ENCODE measurements at places on chromosomes 12 and 14.

- DNase-seq: peak; percentile 71
Measured at GRCh38 chr12:5096241-5096924, 52.7 kb downstream of the KCNA5 start.

GRCh38 chr12:42484996-42485395 is 104.5 kb downstream of the PRICKLE1 start:
- no peak for DNase-seq

GRCh38 chr12:92912052-92912451 is 17.0 kb downstream of the EEA1 start:
- peak; percentile 73 for DNase-seq

GRCh38 chr14:34522496-34522895 is 17.0 kb downstream of the EAPP start:
- DNase-seq: no peak

- DNase-seq: no peak
Measured at GRCh38 chr12:92384571-92384970, 238.9 kb upstream of the BTG1 start.

DNA sequence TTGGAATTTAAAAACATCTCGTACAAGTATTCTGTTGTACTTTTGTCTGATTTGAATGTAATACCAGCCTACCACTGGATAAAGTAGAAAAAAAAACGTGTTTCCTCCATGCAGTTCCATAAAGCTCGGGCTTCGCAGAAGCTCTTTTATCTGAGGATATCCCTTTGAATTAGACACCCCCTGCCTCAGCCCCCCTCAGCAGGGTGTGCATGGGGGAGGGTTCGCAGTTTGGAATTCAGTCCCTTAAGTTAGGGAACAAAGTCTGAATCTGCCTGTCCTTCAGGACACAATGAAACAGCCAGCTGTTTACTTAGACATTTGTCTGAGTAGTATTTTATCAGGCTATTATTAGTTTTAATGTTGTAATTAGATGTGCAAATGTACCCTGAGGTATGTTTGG is 234.0 kb upstream of the CAND1 start:
- DNase-seq: no peak

- DNase-seq: no peak
Measured at GRCh38 chr12:67318786-67319185, 49.6 kb downstream of the CAND1 start.

- no peak for DNase-seq
Measured at GRCh38 chr12:123167329-123167728, 16.4 kb upstream of the PITPNM2 start.

GRCh38 chr14:31138301-31138700 is 69.3 kb downstream of the HECTD1 start:
- no peak for DNase-seq

- DNase-seq: no peak
Measured at GRCh38 chr14:64217834-64218233, 76.3 kb downstream of the ESR2 start.

DNA sequence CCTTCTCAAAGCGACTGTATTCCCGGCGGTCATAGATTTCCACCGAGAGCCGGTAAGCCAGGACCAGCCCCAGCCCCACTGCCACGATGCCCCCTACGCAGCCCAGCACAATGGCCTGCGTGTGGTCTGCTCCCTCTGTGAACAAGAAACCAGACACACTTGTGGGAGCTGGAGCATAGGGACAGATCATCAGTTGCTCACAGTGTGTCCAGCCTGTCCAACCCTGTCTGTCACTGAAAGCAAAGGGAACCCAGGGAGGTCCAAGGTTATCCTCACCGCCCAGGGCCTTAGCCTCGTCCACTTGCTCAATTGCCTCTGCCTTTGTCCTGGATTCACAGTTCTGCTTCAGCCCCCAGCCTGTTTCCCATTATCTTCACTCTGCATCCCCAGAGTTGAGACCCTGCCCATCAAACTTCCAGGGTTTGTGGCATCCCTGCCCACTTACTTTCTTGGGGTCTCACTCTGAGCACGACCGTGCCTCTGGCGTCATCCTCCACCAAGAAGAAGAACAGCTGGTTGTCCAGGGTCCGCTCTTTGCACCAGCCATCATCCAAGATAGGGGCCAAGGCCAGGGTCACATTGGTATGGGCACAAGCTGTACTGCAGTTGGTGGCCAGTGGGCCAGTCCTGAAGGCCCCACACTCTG is 11.3 kb upstream of the CSAD start:
- no peak for DNase-seq

- no peak for DNase-seq
Measured at GRCh38 chr14:89842837-89843236, 111.7 kb downstream of the EFCAB11 start.

- no peak for DNase-seq
Measured at GRCh38 chr12:70637303-70638085, at the start of gene PTPRB. TSS of gene PTPRB (minus strand) at chr12:70637429. CDS start at chr12:70637395, 34 bp downstream.

DNA sequence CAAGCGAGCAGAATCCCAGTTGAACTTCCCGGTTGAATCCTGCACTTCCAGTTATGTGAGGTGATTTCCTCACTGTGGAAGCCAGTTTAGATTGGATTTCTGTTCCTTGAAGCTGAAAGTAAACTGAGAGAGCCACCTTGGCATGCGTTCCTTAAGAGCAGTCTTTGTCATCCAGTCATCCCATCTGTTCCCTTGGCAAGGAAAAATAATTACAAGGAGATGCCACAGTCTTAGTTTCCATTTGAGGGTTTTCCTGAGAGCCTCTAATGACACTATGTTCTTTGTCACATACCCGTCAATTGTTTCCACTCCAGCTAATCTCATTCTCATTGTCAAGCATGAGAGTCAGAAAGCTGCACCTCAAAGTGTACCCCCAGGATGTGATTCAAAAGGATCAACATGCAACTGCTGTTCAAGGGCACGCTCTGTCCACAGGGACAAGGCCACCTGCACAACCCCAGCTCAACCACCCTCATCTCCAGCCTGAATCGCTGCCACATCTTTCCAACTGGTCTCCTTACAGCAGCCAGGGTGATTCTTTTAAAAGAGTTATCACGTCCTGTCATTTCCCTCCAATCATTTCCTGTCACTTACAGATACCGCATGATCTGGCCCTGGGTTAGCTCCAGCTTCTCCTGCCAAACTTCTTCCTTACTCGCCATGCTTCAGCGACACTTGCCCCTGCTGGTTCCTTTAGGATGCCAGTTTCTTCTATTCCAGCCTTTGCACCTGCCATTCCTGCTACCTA is 18.0 kb upstream of the TCP11L2 start:
- DNase-seq: no peak

GRCh38 chr14:69093631-69094421 is 59.1 kb downstream of the DCAF5 start:
- peak; percentile 46 for DNase-seq

DNA sequence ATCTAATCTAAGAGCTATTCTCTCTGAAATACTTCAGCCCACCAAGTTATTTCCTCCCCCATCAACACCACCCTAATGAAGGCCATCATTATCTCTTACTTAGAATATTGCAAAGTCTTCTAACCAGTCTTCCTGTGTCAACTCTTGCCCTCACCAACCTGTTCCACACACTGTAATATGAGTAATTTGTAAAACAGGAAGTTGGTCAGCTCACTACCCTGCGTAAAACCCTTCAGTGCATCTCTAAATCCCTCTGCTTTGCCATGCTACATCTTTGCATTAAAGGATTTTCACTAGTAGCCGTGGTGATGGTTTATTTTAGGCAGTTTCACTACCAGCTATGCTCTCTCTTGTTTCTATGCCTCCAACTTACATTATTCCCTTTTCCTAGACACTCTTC is 70.0 kb downstream of the KIF21A start:
- DNase-seq: no peak

- DNase-seq: no peak
Measured at GRCh38 chr14:91153360-91153759, 39.5 kb downstream of the DGLUCY start.

DNA sequence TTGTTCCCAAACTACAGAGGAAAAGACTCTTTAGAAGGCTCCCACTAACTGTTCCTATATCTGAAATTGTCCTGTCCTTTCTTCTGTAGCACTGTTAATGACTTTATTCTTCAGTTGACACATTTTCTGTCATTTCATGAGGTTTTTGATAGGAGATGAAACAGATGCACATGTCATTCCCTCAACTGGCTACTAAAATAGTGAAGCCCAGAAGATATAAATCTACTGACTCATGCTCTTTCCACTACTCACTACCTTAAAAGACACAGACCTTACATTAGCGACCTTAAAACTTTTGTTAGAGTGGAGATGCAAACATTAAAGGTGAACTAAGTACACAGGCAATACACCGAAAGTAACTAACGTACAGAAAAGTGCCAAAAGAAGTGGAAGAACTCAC is 59.5 kb upstream of the ANKS1B start:
- no peak for DNase-seq

DNA sequence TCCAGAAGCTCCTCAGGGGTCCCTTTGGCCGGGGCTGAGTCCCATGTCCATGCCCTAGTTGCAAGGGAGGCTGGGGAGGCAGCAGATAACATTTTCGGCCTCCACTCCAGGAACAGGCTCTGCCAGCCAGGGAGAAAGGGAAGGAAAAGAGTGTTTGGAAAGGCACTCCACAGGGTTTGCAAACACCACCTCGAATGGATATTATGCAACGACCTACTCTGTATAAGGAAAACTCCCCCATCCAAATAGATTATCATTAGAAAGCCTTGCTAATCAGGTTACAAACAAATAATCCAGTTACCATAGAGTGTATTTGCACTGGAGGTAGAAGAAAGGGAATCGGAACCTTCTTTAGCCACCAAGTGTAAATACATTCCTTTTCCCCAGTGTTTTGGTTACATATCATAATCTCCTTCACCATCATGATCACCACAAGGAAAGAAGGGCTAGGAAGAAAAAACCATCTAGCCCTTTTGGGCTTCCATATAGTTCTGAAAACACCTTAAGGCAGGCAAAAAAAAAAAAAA is 40.4 kb downstream of the TMCC3 start:
- no peak for DNase-seq

- DNase-seq: no peak
Measured at GRCh38 chr12:100737168-100737567, 57.4 kb upstream of the ANO4 start.

- no peak for DNase-seq
Measured at GRCh38 chr14:74841230-74842207, 34.4 kb downstream of the PROX2 start.

DNA sequence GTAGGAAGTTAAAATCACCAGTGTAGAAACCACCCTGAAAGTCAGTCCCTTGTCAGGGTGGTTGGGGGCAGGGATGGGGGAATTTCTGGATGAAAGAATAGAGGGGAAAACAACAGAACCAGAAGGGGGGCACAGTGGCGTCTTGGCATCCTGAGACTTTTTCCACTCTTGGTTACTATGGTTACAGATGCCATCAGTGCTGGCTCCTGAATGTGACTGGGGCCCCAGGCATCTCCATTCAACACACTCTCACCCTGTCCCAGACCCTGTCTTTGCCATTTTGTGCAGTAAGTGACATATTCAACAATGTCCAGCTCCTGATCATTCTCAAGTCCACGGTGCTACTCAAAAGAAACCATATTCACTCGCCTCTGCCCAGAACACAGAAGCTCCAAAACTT is 11.3 kb downstream of the KCNK10 start:
- DNase-seq: no peak

DNA sequence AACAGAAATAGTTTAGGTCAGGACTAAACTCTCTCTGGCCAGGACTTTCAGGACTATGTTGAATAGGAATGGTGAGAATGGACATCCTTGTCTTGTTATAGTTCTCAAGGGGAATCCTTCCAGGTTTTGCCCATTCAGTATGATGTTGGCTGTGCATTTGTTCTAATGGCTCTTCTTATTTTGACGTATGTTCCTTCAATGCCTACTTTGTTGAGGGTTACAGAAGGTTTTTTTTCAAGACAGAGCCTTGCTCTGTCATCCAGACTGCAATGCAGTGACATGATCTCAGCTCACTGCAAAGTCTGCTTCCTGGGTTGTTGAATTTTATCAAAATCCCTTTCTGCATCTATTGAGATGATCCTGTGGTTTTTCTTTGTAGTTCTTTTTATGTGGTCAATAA is 79.5 kb upstream of the NID2 start:
- DNase-seq: no peak

DNA sequence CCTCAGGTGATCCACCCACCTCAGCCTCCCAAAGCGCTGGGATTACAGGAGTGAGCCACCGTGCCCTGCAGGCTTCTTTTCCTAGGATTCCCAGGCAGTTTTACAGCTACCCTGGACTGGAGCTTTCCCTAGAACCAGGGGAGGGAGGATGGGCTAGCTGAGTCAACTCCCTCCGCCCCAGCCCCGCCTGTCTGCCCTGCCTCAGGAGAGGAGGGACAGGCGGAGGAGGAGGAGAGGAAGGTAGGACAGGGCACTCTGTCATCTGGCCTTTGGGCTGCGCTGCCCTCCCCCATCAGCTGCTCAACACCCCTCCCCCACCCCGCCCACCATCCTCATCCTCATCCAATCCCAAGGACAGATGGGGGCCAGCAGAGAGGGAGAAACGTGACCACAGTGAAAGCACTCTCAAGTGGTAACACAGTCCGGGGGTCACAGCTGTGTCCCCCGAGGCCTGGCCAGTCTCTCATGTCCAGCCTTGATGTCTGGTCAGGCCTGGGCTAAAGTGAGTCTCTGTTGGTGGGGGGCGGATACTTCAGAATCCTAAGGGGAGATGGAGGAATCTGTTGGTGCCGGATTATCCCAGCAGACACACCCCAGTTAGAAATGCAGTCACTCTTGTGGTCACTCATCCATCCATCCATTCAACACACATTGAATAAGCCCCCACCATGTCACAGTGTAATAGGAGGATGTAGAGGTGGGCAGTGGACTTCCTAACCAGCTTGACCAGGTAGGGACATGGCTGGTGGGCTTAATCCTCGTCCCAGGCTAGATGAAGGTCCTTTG is 12.3 kb downstream of the FIGNL2 start:
- no peak for DNase-seq

GRCh38 chr12:111197376-111197944 is 171.4 kb downstream of the PHETA1 start:
- no peak for DNase-seq

DNA sequence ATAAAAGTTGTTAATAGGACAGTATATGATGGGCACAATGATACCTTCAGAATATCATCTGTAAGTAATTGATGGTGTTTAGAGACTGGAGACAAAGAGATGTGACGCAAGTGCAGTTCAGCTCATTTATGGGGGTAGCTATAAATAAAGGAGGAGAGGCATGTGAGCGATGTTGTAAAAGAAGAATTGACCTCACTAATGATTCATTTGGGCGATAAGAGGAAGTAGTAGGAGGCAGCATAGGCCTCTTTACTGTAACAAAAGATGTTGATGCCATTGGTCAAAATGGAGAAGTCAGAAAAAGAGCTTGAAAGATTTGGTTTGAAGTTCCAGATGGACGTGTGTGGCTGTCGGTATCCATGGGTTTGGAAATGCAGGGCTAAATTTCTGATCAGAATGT is 70.0 kb downstream of the FLRT2 start:
- peak; percentile 65 for DNase-seq

GRCh38 chr14:99270458-99271220 is 1.4 kb downstream of the BCL11B start:
- no peak for DNase-seq

DNA sequence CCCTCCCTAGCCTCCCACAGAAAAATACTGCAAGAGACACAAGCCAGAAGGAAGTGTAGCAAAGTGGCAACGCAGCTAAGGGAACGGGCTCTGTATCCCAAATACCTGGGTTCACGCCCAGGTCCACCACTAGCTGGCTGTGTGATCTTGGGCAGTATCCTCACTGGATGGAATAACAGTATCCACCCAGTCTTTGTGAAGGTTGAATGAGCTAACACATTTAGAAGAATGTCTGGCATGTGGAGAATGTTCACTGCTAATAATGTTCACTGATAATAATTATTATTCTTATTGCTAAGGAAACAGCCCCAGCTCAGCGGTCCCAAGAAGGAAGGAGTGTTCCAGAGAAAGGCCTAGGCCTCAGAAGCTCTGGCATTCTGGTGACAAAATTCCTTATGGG is 70.9 kb downstream of the VWF start:
- peak; percentile 59 for DNase-seq
